ENCODE measurements at places on chromosomes 4 and X.
A peak's percentile ranks its signal among the peaks of the same experiment; 100 is the strongest.

DNA sequence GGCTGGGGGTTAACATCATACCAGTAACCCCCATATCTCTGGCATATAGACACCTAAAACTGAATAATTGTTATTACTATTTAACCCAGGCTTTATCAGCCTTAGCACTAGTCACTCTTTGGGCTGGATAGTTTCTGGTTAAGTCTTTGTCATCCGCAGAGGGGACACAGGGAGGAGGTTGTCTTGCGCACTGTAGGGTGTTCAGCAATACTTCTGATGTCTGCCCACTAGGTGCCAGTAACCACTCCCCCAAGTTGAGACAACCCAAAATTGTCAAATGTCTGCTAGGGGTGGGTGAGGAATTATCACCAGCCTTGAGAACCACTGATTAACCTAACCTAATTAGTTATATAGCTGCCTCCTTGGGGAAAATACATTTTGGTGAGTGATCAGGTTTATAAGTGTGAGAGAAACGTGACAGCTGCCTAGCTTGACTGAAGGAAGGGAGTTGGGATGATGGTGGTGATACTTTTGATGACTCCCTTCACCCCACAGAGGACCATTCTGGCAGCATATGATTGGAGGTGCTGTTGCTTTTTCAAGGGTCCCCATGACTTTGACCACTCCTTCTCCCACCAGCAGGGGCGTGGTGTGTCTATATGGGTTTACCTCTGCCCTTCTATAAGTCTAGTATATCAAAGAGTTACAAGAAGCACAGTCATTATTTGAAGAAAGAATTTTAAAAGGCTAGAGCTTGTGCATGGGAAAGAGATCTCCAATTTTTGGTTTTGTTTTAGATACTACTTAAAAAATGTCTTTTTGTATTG, 140.9 kb downstream of the STIM2 start:
- DNase-seq, result no peak

DNA sequence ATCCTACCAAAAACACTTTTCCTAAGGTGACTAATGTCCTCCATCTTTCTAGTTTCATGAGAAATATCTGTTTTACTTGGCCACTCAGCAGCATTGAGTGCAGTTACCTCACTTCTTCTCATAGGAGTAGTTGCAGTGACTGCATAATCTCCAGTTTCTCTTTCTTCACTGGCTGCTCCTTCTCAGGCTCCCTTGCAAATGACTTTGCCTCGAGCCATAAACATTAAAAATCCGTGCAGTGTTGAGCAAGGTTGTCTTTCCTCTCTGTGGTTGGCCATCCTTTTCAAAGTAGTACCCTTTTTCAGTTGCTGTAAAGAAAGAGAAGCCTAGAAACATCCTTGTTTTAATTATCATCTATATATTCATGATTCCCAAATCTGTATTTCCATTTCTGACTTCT, 10.2 kb upstream of the PRKG2 start:
- DNase-seq, result no peak

DNA sequence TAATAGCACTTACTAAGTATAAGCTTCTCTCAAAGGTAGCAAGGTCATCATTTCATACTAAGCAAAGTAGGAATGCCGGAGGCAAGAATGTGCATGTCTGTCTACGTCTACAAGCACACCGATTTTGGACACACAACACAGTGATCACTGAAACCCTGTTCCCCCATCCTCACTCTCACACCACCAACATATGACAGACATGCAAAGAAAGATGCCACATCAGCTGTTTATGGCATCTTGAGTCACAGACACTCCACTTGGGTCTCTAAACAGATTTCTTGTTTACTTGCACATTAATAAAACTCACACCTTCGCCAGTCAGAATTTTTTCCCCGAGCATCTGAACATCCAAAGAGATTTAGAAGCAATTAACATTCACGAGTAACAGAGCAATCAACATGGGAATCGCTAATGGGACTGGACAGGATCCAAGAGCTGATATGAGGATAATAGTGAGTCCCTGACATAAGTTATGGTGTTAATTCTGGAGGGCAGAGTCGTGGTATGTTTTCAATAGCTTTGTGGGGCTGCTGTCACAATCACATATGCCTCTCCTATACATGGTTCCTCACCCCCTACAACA, 324.1 kb downstream of the DHX15 start:
- DNase-seq, result no peak

GRCh38 chrX:1609762-1610161, 5.1 kb upstream of the ASMT start:
- no peak for DNase-seq

- DNase-seq, result no peak
These were observed 26.8 kb upstream of the SOD3 start for GRCh38 chr4:24768604-24769003.

- DNase-seq, result no peak
These were observed 3.3 kb downstream of the NKX6-1 start for GRCh38 chr4:84495794-84496261.

GRCh38 chr4:176443646-176444409, 124.1 kb downstream of the SPCS3 start:
- peak; percentile 5 for DNase-seq

DNA sequence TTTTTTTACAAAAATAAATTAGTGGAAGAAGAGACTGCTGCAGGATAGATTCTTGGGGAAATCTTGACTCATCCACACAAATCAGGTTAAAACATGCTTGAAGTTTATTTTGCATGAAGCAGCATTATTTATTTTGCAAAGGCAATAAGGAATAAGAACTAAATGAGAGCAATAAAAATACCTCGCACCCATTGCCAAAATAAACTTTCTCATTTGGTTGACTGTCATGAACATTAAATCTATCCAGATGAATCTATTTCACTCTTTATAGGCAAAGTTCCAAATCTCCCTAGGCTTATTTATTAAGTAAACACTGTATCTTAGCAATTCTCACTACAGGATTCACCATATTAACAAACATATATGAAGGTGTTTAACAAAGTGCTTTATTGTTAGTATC, 58.9 kb downstream of the HOPX start:
- DNase-seq, result peak; percentile 53

DNA sequence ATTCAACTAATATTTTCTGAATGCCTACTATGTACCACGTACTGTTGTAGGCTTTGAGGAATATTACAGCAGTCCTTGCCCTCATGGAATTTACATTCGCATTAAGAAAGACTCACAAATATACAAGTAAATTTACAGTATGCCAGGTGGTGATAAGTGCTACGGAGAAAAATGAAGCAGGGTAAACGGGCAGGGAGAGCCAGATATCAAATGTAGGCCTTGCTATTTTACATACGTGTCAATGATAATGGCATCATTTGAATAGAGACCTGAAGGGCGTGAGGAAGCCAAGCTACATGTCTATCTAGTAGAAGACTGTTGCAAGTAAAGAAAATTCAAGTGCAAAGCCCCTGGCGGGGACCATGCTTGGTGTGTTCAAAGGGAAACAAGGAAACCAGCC, 65.2 kb downstream of the AMMECR1 start:
- DNase-seq, result no peak

DNA sequence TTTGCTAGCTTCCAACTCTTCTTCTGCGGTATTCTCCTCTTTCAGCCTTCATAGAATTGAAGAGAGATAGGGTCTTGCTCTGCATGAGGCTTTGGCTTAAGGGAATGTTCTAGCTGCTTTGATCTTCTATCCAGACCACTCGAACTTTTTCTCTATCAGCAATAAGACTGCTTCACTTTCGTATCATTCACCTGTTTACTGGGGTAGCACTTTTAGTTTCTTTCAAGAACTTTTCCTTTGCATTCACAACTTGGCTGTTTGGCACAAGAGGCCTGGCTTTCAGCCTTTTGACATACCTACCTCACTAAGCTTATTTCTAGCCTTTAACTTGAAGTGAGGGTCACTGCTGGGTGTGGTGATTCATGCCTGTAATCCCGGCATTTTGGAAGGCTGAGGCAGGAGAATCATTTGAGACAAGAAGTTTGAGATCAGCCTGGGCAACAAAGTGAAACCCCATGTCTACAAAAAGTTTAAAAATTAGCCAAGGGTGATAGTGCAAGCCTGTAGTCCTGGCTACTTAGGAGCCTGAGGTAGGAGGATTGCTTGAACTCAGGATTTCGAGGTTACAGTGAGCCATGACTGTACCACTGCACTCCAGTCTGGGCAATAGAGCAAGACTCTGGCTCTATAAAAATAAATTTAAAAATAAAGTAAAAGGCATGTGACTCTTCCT, 47.1 kb upstream of the HPGDS start:
- DNase-seq, result no peak

- no peak for DNase-seq
These were observed 212.4 kb upstream of the GRID2 start for GRCh38 chr4:92091335-92091734.

DNA sequence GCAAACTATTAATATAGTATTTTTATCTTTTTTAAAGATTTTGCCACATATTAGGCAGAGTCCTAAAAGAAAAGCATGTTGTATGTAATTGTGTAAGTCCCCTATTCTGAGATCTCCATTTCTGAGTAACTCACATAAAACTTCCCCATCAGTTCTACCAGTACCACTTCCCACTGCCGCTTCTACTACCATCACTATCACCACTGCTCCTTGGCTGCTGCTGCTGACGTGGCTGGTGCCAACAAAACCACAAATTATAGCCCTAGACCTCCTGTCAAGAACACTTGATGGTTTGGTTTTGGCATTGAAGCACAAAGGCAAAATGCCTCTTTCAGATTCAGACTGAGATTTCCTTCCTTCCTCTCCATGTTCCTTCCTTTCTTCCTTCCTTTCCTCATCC, 106.4 kb downstream of the MMRN1 start:
- DNase-seq, result no peak

DNA sequence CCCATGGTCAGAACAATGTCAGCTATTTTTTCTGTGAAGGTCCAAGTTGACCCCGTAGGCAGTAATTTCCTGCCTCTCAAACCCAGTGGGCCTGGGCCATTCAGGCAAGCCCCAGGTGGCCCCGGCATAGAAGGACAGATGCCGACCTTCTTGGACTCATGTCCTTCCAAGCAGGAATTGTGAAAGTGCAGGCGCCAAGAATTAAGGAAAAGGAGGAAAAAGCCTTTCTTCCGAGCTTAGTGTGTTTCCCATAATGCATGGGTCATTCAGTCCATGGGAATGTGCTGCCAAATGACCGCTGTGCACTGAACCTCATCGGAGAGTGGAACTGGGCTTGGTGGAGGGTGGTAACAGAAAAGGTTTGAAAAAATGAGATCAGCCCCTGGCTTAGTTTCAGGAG, 196.5 kb upstream of the HS3ST1 start:
- no peak for DNase-seq

- DNase-seq, result peak; percentile 71
These were observed 178.8 kb downstream of the DCLK2 start for GRCh38 chr4:150256841-150257730.

DNA sequence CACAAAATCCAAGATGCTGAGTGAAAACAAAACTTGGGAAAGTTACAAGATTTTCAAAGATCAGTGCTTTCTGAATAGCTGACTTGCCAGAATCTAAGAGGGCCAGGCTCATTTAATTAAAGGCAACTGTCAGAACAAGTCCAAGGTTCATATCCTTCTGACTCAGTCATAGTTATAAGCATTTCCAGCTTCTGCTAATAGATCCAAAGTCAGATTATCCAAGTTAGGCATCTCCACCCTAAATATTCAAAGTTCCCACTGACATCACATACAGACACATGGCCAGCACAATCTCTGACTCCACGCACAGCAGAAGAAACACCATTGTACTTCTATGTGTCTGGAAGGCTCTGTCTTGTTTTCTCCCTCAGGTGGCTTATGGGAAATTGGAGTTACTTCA, 41.8 kb downstream of the GASK1B start:
- no peak for DNase-seq

DNA sequence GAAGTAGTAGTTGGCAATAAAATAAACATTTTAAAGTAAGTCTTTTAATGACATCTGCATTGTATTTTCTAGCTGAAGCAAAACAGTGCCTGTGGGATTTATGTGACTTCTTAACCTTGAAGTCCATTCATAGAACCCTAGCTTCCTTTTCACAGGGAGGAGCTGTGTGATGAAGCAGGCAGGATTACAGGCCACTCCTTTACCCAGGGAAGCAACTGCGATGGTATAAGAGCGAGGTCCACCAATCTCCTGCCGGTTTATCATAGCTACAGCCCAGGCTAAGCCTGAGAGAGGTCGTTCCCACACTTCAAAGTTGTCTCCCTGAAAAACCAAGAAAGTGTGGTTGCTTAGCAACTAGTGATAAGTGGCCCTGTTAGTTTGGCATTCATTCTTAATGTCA, 7.0 kb downstream of the RPL36A start:
- no peak for DNase-seq

GRCh38 chr4:74105656-74106280, 6.8 kb upstream of the CXCL2 start:
- no peak for DNase-seq

GRCh38 chr4:122700178-122700725, 32.3 kb upstream of the BBS12 start:
- peak; percentile 88 for DNase-seq

GRCh38 chr4:123405267-123405865, 8.8 kb downstream of the SPRY1 start:
- no peak for DNase-seq

DNA sequence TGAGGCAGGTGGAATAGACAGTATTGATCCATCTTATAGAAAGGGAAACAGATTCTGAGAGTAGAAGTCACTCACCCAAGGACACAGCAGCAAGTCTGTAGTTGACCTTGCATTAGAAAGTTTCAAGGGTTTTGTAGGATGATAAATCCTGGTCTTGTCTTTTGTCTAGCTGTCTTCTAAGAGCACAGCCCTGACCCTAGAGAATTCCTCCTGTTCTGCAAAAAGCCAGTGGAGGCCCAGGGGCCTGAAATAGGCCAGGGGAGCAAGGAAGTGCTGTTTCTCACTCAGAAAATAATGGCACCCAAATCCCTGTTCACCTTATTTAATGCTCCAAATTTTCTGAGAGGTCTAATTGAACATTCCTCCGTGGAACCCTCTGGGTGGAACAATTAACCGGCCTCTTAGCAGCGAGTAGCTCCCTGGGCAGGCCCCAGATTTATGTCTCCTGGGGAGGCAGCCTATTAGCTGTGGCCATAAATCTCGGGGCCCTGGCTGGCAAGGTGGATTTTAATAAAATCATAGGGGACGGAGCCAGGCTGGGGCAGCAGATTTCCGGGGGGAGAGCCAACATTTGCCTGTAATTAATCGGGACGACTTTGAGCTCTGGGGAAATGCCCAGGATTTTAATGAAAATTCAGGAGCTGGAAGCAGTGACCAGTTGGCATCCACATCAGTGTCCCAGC, 49.2 kb upstream of the MSX1 start:
- DNase-seq, result no peak

- DNase-seq, result peak; percentile 23
These were observed 88.1 kb downstream of the CAMK2D start for GRCh38 chr4:113673450-113673849.

DNA sequence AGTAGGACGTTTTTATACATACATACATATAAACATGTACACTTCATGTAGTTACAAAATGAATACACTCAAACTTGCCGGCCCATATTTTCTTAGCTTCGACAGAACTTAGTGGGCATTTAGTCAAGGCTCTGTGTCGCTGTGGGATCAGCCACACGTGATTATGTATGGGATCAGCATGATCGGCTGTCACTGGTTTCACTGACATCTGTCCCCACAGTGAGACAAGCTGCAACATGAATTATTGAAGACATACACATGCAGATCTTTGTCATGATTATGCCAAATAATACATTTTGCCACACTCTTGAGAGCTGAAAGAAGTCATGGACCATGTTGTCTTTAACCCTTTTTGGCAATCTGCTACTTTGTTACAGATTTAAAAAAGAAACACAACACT, 38.2 kb upstream of the NAA11 start:
- no peak for DNase-seq
